ENCODE measurements at places on chromosomes 1 and 21.

DNA sequence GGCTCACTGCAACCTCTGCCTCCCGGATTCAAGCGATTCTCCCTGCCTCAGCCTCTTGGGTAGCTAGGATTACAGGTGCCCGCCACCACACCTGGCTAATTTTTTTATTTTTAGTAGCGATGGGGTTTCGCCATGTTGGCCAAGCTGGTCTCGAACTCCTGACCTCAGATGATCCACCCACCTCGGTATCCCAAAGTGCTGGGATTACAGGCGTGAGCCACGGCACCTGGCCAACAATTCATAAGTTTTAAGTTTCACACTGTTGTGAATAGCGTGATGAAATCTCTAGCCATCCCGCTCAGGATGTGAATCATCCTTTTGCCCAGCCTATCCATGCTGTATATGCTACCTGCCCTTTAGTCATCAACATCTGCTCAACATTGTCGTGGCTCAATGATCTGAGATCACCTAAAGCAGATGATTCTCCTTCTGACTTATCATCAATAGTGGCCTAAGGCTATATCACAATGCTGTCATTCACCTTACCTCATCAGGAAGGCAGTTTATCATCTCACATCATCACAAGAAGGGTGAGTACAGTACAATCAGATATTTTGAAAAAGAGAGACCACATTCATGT lies 2.6 kb downstream of the PFDN2 start:
- DNase-seq: no peak

DNA sequence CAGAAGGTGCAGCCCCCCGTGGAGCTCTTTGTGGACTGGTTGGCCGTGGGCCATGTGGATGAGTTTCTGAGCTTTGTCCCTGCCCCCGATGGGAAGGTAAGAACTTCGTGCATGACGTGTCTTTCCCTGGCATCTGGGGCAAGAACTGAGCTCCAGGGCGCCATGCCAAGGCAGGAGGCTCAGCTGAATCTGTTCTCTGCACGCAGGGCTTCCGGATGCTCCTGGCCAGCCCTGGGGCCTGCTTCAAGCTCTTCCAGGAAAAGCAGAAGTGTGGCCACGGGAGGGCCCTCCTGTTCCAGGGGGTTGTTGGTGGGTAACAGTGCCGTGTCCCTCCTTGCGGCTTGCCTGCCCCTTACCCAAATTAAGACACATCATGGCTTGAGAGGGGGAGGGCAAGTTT lies 27.7 kb downstream of the PADI3 start:
- no peak for DNase-seq

DNA sequence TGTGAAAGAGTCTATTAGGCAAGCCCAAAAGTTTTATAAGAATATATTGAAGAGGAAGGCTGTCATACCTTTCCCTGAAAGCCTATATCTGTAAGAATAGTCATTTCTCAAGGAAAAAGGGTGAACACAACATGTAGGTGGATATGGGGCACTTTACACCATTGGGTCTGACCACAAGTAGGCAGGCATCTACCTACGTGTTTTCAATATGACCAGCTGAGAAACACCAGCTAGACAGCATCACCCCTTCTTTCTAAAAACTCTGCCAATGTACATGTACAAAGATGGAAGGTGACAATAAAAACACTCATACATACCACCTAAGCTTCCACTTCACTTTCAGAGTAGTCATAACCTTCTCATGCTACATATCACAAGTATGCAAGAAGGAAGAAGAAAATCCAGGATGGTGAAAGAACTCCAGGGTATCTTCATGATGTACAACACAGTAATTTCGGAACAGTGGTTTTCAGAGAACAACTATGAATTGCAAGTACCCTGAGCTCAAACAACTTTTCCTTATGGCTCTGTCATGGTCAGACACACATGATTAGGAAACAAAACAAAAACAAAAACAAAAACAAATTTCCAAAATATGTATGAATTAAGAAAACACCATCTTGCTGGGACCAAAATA lies 98.5 kb upstream of the ADGRL2 start:
- no peak for DNase-seq

DNA sequence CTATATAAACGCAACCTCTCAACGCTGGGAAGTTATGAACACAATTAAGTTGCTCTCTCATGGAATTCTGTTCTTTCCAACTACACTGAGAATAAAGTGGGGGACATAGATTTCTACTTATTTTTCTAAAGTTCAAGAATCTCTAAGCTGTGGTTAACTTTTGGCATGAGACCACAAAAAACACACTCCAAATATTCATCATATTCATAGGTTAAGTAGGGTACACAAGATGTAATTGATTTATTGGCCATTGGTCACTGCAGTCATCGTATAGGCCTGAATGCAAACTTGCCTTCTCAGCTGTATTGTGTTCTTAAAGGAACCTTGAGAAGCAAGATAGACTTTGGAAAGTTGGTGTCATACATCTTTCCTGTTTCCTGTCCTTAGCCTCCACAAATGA lies 40.3 kb downstream of the PRRX1 start:
- no peak for DNase-seq

GRCh38 chr1:13703128-13703513 lies 3.1 kb downstream of the PRDM2 start:
- DNase-seq: no peak

DNA sequence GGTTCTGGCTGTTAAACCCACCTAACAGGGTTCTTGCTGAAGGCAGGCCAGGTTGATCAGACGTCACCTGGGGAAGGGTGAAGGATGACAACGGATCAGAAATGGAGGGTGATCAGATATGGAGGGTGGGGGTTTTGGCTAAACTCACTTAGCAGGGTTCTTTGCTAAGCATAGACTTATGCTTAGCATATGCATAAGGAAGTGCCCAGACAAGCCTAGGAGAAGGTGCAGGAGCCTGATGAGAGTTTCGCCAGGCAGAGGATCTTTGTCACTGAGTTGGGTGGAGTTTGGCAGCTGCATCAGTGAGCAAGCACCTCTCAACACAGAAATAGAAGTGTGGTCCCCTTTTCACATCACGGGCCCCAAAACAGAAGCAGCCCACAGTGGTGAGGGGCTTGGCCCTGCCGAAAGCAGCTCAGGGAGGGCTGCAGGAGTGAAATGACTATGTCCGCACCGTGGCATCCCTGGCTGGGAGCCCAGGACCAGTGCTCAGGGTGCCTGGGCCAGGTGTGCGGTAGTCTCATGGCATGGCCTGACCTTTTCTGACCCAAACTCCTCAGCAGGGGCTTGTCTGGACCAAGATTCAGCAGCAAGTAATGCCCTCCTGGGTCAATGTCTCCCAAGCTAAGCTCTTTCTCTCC lies 101.6 kb downstream of the AJAP1 start:
- DNase-seq: no peak

GRCh38 chr1:116403496-116404136 lies 30.6 kb downstream of the ATP1A1 start:
- no peak for DNase-seq

DNA sequence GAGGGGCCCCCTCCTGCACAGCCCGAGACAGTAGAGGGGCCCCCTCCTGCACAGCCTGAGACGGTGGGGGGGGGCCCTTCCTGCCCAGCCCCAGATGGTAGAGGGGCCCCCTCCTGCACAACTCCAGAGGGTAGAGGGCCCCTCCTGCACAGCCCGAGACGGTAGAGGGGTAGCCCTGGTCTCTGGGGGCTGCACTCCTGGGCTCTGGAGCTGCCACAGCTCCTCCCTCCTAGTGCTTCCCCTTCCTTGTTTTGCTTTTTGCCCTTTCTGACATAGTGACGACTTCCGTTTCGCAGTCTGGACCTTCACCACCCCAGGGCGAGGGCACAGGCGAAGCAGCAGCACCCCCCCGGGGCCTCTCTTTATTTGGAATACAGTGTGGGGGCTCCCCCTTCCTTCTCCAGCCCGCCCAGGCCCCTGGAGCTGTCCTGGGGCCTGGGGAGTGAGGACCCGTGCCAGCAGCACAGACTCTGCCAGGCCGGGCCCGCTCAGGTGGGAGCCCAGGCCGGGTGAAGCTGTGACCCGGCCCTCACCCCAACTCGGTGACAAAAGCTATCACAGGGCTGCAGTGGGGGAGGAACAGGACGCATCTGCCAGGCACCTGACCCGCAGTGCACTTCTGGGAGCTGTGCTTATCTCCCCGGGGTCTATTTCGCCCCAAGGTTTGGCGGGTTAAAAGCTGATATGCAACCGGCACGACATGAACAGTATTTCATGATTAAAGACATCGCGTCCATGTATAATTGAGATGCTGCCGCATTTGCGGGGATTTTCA lies 1.1 kb upstream of the PRXL2B start:
- DNase-seq: peak; percentile 45

GRCh38 chr1:114490274-114490693 lies 20.7 kb downstream of the TRIM33 start:
- DNase-seq: no peak

DNA sequence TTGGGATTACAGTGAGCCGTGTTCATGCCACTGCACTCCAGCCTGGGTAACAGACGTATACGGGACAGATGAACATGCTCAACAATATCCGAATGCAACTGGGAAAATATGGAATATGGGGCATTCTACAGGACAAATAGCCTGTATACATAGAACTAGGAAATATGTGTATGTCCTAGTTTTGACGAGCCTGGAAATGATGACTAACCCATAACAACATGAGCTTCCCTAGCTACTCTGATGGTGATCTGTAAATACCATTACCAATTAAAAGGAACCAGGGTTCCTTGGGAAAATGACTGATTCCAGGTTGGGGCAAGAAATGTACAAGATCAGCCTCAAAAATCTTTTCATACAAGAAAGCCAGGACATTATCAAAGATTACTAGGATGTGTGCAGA lies 42.8 kb upstream of the ARTN start:
- no peak for DNase-seq

- no peak for DNase-seq
These were observed 63.1 kb upstream of the SLC2A1 start for GRCh38 chr1:43021547-43022474.

- DNase-seq: peak; percentile 25
These were observed 91.0 kb upstream of the KCNA3 start for GRCh38 chr1:110765640-110766335.

- no peak for DNase-seq
These were observed 108.9 kb downstream of the NOS1AP start for GRCh38 chr1:162178432-162178831.

DNA sequence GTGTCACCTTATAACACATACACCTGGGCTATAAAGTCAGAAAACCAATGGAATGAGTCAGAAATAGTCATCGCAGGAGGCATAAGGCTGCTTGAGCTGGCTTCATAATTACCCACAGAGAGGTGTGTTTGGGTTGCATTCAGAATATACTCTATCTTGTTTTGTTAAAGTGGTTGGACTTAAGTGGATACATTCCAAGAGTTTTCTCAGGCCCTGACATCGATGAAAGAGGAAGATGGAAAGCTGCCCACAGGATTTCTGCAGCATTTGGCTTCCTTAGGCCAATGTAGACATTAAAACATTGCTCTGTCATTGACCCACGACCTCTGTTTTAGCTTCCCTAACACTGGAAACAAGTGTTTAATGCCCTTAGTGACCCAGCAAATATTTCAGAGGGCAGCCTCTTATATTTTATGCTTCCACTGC lies 18.6 kb upstream of the BCL10 start:
- DNase-seq: no peak

DNA sequence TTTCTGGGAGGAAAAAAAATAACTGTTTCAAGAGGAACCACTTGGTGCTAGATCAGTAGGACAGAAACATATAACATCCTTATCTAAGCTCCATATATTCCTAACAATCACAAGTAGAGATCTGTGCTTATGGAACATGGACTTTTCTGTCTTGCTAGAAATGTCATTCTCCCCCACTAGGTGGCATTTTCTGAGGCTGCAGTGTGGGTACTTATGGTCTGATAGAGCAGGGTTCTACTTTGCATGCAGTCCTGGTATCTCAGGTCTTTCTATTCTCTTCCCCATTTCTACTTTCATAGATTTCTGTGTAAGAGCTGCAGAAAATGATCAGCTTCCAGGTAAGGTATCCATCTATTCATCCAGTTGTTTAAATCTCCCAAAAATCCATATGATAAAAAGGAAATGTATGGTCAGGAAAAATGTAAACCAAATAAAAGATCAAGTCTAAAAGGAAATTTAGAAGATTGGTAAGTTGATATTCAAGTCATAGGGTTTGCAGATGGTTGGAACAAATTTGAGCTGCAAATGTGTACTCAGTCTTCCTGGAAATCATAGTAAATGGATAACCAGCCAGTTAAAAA lies 1.5 kb downstream of the ZNF684 start:
- DNase-seq: peak; percentile 2

DNA sequence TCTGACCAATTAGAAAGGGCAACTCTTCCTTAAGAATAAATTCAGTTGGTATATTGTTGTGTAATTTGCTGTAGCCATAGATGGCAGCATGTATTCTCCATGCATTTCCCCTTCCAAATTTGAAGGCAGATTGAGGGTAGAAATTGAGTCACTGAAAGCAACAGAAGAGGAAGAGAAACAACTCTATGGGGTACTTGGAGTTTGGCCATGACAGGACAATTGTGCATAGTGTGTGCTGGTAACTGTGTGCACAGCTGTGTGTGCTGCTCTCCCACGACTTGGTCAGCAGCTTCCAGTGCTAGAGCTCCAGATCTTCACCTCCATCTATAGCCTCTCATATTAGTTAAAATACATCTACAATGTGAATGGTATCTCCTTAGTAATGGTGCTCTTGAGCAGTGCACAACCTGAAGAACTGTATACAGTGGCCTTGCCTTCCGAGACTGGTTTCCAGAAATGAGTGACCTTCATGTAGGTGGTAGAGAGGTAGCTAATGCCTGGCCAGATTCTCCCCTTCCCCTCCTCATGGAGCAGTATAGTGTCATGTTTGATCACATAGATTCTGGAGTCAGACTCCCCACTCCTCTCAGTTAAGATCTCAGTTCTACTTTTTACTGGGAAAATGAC lies 882 bp upstream of the FCAMR start:
- no peak for DNase-seq

DNA sequence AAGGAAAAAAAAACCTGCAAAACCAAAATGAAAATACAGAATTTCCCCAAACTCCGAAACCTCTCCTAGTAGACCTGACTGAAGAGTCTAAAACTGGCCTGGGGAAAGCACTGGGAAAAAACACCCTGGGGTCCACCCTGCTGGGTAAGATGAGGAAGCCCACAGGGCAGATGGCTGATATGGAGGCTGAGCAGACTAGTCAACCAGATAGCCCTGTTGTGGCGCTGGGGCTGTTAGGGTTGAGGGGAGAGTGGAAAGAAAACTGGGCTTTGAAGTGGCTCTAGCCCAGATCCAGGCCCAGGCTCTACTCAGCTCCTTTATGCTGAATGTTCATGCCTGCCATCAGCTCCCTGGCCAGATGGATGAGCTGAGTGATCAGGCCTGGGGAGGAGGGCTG lies 6.8 kb upstream of the SLAMF1 start:
- DNase-seq: no peak
